NCI-H2107 (cell line): ENCODE measurements at places on chromosomes 5 and 9.

DNA sequence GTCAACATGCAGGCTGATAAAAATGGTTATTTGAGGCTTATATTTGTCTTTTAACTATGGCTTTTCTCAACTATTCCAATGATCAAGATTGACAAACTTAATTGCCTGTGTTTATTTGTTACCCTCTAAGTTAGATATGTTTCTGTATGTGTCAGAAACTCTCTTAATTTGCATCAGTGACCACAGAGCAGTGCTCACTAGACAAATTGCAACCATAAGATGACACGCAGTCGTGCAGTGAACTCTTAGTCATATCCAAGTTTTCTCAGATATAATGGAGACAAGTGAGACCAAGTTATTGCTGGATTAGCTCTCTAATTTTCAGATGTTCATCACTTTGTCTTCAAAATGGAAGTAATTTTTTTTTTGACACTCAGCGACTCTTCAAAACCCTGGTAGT, 342.2 kb upstream of the RFX3 start:
- no peak for DNase-seq

GRCh38 chr5:73378070-73378469, 70.5 kb downstream of the FOXD1 start:
- no peak for DNase-seq

DNA sequence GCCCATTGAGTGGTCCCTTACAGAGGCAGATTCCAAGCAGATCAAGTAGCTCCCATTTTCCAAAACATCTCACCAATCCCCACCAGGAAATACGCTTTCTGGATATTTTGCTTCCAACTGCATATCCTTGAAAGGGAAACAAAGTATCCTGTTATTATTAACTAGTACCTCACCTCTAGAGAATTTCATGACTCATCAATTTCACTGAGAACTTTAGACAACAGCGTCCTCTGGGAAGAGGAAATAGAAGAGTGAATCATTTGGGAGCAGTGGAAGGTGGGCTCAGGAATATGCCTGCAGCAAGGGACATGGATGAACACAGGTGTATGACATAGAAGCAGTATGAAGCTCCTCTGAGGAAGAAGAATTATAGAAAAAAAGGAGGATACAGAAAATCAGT, 186.7 kb downstream of the MARCHF11 start:
- DNase-seq = no peak

- DNase-seq = no peak
Measured at GRCh38 chr5:147216552-147217154, 18.2 kb upstream of the STK32A start.

- DNase-seq = no peak
Measured at GRCh38 chr5:92852219-92852618, 728.8 kb downstream of the NR2F1-AS1 start.

GRCh38 chr9:121906074-121906870, 186.8 kb downstream of the TTLL11 start:
- no peak for DNase-seq

- no peak for DNase-seq
Measured at GRCh38 chr5:138701678-138702077, 51.5 kb upstream of the CTNNA1 start.

GRCh38 chr9:32783168-32783891, at the start of gene TMEM215:
TSS of gene TMEM215 (plus strand) at chr9:32783540. CDS start at chr9:32784184, 644 bp downstream.
- DNase-seq = no peak

- DNase-seq = no peak
Measured at GRCh38 chr9:20043461-20043860, 254.6 kb upstream of the SLC24A2 start.

DNA sequence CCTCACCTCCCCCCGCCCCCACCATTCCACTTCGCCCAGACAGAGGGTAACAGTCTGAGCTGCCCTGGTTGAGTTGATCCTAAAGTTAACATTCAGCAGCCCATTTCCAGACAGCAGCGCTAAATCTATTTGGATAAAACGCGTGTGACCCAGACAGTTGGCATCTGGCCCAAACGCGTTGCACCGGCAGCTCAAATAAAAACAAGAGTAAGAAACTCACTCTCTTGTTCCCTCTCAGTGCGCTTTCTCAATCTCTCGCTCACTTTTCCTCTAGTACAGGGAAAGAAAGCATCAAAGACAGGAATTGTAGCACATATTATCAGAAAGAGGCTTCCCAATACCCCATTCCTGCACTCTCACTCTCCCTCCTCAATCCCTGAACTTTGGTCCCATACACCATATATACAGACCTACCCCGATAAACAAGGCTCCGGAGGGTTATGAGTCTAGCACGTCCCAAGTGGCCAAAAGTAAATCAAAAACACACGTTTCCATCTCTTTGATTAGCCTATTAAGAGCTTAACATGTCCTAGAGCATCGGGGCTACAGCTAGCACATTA, 1.3 kb downstream of the ADAMTS6 start:
- no peak for DNase-seq

- no peak for DNase-seq
Measured at GRCh38 chr5:65149827-65150226, 331.9 kb downstream of the ADAMTS6 start.

- no peak for DNase-seq
Measured at GRCh38 chr5:105632043-105632442, 2038.7 kb downstream of the EFNA5 start.
